Fibroblast of lung (primary cell): ENCODE measurements at places on chromosomes 2 and 18. TPM values are rescaled to one million over a fixed set of nuclear protein-coding genes. Genes with fewer than 3 reads are reported as not detected.

The SOCS6 gene
- total RNA-seq: 37.0 and 44.1 TPM in 2 replicates

The MPV17 gene
- total RNA-seq: 65.2 and 83.2 TPM in 2 replicates

The CTLA4 gene
- total RNA-seq: not detected in 2 replicates

The DYNAP gene
- not detected in 2 replicates for total RNA-seq

The CCDC102B gene
- 35.3 and 68.6 TPM in 2 replicates for total RNA-seq

The SGO2 gene
- total RNA-seq: 2.8 and 5.4 TPM in 2 replicates
